ENCODE measurements at places on chromosomes 6 and 20.

DNA sequence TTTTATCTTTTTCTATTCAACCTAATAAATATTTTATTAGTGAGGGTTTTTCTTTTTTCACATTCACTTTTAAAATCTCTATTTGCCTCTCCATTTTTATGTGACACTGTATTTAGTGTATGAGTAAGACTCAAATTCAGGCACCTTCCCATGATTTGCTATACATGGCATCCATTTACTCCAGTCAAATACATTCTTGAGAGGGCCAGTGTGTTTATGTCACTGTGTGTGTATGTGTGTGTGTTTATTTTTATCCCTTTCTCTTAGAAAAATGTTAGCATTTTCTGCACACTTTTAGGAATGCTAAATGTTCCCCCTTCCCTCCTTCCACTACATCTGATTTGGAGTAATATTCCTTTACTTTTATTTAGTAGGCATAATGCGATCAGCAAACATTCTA is 290.0 kb downstream of the PACRG start:
- DNase-seq: no peak

DNA sequence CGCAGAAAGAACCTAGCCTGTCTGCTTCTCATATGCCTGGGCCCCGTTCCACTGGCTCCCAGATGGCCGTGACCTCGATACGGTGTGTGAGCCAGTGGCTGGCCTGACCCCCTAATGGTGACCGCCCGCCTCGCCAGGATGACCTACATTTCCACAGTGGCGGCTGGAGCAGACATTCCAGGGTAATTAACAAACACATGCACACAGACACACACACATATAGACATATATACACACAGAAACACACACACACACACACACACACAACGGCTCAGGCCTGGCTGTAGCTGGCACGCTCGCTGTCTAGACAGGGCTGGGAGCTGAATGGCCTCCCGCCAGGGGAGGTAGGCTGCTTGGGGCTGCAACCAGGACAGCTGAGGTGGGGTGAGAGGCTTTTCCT is 227.1 kb downstream of the ANKRD60 start:
- DNase-seq: no peak

GRCh38 chr20:55934146-55934545 is 71.2 kb downstream of the CBLN4 start:
- no peak for DNase-seq

- no peak for DNase-seq
Measured at GRCh38 chr20:50772420-50773185, 22.3 kb upstream of the BCAS4 start.

- DNase-seq: no peak
Measured at GRCh38 chr6:163412341-163412740, 2.2 kb upstream of the QKI start.

DNA sequence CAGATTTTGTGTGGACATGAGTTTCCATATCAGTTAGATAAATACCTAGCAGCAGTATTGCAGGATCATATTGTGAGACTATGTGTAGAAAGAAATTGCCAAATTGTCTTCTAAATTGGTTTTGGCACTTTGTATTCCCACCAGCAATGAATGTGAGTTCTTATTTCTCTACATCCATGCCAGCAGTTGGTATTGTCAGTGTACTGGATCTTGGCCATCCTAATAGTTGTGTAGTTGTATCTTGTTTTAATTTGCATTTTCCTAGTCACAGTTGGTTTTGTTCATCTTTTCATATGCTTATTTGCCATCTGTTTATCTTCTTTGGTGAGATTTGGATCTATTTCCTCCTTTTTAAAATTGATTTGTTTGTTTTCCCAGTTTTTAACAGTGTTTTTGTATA is 154.7 kb upstream of the HCRTR2 start:
- DNase-seq: no peak

GRCh38 chr20:38547288-38548085 is 33.5 kb upstream of the ADIG start:
- DNase-seq: no peak

DNA sequence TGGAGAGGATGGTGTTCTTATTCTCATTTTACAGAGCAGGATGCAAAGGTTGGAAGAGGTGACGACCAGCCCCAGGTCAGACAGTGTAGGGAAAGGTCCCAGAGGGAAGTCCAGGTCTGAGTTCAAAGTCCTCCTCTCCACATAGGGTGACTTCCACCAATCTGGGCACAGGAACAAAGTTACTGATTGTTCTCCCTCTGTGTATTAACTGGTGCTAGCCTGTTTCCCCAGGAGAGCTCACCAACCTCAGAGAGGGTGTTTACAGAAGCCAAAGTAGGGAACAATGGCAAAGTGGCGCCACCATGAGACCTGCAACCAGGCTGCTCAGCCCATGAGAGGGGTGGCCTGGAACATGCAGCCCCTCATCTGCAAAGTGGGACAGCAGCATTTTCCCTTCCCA is 16.8 kb upstream of the SIRPB1 start:
- peak; percentile 50 for DNase-seq

All from ACHN (cell line).